HS-27A (cell line): ENCODE measurements at places on chromosomes 2 and 18.

DNA sequence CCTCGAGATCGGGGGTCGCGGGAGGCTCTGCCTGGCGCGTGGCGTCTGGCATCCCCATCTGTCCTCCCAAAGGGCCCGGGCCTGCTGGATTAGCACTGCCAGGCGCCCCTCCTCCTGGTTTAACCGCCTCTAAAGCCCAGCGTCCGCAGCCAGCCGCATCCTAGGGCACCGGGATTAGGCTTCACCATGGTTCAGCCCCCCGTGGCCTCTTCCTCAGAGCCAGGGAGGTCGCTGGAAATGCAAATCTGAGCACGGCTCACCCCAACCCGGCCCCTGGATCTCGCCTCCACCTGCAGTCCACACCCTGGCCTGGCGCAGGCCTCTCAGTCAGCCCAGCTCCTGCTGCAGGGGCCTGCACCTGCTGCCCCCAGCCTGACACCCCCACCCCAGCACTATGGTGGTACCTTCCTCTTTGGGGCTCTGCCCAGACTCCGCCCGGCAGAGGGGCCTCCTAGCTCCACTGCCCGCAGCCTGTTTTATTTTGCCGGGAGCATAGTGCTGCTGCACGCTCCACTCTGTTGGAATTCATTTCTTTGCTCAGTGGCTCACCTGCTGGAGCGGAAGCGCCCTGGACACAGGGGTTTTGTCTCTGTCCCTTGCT is 13.2 kb downstream of the PRELID3A start:
- no peak for DNase-seq

DNA sequence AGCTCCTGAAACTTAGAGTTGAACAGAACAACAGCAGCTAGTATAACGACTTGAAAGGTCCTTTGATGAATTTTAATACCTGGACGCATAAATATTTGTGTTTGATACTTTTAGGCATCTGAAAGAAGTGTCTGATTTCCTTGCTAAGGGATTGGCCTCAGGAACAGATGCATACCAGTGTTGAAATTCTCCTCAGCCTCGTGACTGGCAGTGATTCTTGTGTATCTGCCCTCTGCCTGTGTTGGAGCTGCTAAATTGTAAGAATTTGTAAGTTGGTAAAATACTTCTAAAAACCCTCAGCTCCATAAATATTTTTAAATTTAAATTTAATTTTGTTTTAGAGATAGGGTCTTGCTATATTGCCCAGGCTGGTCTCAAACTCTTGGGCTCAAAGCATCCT is 22.4 kb upstream of the SCYGR1 start:
- no peak for DNase-seq

- DNase-seq: no peak
Measured at GRCh38 chr2:232117413-232117812, 155.9 kb downstream of the DIS3L2 start.

DNA sequence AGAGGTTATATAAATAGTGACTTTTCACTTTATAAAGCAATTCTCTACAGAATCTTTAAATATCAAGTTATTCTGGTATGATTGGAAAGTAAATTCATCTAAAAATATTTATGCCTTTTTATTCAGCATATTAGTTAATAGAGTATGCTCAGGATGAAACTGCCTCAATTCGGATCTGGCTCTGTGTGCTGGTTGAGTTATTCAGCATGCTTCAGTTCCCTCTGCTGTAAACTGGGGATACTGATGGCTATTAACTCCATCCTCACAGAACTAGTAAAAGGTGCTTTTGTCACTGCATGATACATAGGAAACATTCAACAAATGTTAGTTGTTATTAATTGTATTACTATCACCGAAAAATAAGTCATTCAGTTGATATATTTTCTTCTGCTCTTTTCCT is 250.3 kb downstream of the NRXN1 start:
- DNase-seq: no peak

DNA sequence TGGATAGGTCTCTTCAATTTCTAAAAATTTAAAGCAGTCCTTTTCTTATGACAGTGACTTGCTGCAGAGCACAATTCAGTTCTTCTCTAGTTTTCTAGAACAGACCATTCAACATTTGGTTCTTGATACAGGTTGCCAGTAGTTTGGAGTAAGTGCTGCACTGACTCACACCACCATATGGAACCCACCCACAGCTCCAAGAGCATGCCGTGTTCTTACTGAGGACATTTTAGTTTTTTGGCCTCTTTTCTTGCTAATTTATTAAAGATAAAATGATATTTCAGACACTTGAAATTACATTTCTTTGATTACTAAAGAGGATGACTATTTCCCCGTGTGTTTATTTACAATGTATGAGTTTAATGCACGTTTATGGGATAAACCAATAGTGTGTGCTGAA is 120.0 kb downstream of the COL4A4 start:
- DNase-seq: no peak

GRCh38 chr2:120722568-120723421 is 12.9 kb upstream of the GLI2 start:
- DNase-seq: no peak

DNA sequence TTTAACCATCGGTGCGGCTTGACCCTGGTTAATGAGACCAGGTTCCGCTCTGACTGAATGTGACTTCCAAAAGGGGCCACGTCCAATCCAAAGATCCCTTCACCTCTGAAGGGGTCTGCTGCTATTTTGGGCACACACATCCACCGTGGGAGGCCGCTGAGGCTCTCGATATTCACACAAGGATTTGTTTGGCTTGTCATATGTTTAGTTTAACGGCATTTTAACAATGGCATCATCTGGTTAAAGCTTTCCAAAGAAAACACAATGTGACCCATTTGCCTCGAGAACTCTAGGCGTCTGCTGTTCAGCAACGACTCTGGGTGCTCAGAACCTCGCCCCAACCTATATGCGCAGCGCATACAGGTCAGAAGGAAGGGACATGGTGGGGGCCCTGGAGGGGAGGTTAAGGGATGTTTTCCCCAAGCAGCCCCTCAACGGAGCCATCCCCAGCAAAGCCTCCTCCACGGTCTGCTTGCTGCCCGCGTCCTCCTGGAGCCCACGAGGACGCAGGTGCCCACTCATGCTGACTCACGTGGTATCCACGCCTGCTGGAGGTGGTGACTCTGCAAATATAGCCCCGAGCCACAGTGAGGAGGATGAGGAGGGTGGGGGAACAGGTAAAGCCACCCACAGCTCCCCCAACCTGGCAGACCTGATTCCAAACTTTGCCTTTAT is 260.3 kb downstream of the HDAC4 start:
- no peak for DNase-seq
